ENCODE measurements at places on chromosomes 5 and 9.

GRCh38 chr9:81162361-81162760 lies 527.0 kb downstream of the TLE1 start:
- no peak for DNase-seq

DNA sequence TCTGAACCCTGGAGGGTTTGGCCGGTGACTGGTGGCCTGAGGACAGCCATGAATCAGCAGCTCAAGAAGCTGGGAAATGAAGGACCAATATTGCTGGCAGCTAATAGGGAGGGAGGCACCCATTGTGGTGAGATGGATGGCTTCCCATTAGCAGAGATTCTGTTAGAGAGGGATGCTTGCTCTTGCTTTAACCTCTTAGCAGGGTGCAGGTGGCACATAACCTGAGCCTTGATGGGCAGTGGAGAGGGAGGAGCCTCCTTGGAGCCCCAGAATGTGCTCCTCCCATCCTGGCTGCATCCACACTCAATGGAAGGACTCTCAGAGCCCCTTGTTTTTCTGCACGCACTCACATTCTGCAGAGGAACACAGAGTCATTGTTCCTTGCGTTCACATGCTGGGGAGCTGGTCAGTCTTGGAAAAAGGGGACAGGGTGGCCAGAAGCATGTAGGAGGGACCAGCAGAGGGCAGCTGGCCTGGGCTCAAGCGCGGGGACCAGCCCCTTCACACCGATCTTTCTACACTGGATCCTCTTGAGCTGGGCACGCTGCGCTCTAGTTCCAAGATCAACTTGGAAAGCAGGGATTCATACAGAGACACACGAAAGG lies 161.8 kb downstream of the MED10 start:
- DNase-seq, result no peak

GRCh38 chr9:136571531-136571930 lies 25.7 kb upstream of the NOTCH1 start:
- no peak for DNase-seq

DNA sequence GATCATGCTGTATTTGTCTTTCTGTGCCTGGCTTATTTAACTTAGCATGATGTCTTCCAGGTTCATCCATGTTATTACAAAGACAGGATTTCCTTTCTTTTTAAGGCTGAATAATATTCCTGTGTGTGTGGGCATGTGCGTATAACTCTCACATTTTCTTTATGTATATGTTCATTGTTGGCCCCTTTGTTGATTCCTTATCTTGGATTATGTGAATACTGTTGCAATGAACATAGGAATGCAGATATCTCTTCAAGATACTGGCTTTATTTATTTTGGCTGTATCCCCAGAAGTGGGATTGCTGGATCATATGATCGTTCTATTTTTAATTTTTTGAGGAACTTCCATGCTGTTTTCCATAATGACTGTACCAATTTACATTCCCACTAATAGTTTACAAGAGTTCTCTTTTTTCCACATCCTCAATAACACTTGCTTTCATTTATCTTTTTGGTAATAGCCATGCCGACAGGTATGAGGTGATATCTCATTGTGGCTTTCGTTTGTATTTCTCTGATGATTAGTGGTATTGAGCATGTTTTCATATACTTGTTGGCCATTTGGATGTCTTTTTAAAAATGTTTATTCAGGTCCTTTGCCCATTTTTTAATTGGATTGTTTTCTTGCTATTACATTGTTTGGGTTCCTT lies 38.0 kb downstream of the CREBRF start:
- no peak for DNase-seq

DNA sequence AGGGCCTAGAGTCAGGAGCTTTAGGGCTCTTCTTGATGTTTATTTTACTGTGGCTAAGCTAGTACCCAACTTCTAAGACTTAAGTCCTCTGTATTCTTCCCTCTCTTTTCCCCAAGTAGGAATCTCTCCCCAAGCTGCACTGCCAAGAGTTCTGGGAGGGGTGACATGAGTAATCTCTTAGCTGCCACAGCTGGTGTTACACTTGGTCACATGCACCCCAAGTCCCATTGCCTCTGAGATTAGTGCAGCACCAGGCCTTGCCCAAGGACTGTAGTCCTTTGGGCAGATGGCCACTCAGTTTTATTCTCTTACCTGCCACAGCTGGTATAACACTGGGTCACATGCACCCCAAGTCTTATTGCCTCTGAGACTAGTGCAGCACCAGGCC lies 114.7 kb upstream of the RIOK2 start:
- DNase-seq, result no peak

GRCh38 chr5:151238303-151238741 lies 14.4 kb upstream of the CCDC69 start:
- no peak for DNase-seq

DNA sequence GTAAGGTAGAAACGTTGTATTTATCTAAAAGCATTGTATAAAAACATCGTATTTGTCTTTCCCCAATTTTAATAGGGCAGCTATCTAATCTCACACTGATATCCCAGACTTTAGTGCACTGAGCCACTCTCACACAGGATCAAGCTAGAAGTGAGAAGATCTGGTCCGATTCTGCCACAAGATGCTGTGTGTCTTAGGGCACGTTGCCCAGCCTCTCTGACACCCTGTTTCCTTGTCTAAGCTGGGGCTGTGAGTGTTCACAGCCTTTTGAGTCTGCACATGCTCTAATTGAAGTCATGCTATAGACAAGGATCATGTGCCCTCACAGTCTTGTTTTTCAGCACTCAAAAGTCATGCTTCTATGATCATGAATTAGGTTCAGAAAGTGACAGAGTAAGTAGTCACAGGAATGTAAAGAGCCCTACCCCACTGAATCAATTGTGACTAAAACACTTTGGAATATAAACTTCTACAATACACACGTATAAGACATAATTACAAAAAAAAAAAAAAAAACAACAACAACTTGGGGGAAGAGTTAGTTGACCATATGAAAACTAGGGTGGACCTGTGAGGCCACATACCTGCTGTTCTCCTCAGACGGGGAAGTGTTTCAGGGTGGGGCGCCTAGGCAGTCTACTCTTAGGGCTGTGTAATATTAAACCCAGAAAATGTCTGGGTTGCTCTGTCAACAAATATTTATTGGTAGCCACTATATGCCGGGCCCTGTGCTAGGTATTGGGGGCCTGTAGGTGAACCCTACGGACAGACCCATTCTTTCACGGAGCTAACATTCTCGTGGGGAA lies 893 bp upstream of the ABLIM3 start:
- no peak for DNase-seq

GRCh38 chr5:59416451-59416850 lies 477.1 kb downstream of the PDE4D start:
- DNase-seq, result no peak

- no peak for DNase-seq
These were observed 359.5 kb downstream of the DTWD2 start for GRCh38 chr5:118628660-118629354.

DNA sequence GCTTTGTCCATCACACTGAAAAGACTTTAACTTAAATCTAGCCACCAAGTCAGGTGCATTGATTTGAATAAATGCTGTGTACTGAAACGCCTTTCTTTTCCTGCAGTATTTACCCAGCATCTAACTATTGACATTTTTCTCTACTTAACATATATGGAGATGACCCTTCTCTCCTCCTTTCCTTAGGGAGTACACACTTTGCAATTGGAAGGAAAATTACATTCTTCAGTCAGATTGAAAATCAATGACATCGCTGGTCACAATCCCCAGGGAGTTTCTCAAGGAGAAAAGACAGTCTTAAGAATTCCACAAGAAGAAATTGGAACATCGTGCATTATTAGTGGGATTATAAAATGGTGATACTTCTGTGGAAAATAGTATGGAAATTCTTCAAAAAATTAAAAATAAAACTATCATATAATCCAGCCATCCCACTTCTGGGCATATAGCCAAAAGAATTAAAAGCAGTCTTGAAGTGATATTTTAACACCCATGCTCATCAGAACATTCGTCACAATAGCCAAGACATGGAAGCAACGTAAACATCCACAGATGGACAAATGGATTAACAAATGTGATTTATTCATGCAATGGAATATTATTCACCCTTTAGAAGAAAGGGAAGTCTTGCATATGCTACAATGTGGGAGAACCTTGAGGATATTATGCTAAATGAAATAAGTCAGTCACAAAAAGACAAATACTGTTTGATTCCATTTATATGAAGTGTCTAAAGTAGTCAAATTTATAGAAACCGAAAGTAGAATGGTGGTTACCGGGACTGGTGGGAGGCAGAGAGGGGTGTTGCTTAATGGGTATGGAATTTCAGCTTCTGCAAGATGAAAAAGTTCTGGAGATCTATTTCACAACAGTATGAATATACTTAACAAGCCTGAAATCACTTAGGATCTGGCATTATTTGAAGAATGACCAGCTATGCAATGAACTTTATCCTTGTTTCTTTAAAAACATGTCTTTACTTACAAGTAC lies 14.3 kb upstream of the FREM1 start:
- no peak for DNase-seq

- DNase-seq, result no peak
These were observed 216.8 kb downstream of the PAX5 start for GRCh38 chr9:36817160-36817834.

GRCh38 chr5:96254980-96255691 lies 177.9 kb downstream of the PCSK1 start:
- DNase-seq, result no peak

- no peak for DNase-seq
These were observed 107.0 kb downstream of the GPBP1 start for GRCh38 chr5:57280853-57281252.

DNA sequence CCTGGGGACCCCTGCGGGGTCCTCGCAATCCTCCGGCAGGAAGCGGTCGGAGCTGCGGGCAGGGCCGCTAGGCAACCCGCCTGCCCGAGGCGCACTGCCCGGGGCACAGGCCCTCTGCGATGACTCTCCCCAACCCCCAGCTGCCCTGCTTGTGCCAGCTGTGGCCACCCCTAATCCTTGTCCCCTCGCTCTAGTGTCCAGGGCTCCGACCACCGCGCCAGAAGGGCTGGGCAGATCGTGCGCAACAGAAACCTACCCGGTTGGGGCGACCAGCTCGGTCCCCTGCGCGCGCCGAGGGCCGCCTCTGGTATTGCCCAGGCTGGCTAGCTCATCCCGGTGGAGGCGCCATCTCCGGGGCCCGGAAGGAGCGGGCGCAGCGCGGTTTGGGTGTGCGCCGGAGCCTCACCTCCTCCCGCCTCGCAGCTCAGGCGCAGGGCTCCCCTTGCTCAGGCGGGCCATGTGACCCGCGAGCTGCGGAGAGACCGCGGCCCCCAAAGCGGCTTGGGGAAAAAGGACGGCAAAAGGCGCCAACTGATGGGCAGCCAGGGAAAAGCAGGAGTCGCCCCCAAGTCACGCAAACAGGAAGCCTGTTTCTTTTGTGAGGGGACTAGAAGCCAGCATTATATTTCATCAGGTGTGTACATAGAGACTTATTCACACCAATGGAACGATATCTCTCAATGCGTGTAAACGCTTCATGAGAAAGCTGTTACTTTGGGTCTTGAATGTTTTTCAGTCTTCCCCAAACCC lies 46.8 kb upstream of the RNF20 start:
- DNase-seq, result peak; percentile 84

DNA sequence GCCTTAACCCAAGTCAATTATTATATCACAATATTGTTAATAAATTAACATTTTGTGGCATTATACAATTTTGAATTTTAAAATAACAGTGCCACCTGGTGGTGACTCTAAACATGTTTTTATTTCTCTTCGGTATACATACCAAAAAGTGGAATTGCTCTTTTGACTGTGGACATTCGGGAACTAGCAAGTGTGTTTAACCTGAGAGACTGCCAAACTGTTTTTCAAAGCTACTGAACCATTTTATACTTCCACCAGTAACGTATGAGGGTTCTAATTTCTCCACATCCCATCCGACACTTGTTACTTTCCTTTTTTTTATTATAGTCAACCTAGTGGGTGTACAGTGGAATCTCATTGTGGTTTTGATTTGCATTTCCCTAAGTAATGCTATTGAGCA lies 18.3 kb upstream of the HSDL2 start:
- peak; percentile 51 for DNase-seq

DNA sequence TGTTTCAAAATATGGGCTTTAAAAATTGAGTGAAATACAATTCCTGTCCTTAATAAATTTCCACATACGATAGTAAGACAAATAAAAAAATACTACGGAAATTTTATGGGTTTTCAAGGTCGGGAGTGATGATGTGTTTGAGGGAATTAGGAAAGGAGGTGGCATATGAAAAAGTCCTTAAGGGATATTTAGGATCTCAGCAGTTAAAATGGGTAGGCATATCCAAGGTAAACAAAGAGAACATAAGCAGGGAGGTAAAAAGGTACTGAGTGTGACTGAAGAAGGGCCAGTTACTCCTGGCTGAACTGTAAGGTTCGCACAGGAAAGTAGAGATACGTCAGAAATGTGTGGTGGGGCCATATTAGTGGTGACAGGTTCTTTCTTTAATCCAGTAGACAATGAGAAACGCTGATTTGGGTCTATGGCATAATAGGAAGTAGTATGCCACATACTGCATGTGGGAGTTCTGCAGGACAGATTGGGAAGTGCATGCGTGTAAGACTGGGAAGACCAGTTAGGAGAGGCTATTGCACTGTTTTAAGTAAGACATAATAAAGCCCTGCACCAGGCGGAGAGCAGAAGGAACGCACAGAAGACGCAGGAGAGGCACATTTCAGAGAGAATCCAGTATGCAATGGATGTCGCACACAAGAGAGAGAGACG lies 937 bp upstream of the HMGCR start:
- no peak for DNase-seq

DNA sequence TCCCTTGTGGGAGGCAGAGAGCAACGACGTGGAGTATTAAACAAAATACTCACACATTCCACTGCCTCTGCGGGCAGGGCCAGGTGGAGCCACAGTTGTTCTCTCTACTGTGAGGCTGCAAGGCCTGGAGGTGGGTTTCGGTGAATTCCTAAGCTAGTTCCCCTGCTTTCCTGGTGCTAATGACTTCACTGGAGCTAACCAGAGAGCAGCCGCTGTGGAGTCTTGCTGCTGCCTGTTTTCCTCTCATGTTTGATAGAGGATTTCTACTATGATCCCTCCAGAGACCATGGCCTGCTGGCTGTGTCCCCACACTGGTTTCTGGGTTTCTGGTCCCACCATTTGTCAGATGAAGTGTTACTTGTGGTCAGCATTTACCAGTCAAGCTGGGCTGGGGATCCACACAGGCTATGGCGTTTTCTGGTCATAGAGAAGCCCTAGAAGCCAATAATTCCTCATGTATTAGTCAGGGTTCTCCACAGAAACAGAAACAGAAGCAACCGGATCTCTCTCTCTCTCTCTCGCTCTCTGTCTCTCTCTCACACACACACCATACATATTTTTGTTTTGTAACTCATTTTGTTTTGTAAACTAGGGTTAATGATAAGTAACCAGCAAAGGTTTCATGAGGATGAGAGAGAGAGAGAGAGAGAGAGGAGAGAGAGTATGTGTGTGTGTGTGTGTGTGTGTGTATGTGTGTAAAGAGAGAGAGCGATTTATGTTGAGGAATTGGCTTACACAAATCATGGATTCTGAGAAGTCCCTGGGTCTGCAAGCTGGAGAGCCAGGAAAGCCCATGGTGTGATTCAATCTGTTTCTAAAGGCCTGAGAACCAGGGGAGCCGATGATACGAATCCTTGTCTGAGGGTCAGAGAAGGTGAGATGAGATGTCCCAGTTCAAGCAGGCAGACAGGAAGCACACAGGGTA lies 403.0 kb downstream of the GADD45G start:
- no peak for DNase-seq

GRCh38 chr9:128254855-128255759 lies 20.7 kb downstream of the GOLGA2 start:
- DNase-seq, result peak; percentile 12

- no peak for DNase-seq
These were observed 131.4 kb downstream of the CD180 start for GRCh38 chr5:67065237-67065636.

All from midbrain (tissue), 1 donor.